ENCODE measurements at places on chromosomes 13 and 19.

DNA sequence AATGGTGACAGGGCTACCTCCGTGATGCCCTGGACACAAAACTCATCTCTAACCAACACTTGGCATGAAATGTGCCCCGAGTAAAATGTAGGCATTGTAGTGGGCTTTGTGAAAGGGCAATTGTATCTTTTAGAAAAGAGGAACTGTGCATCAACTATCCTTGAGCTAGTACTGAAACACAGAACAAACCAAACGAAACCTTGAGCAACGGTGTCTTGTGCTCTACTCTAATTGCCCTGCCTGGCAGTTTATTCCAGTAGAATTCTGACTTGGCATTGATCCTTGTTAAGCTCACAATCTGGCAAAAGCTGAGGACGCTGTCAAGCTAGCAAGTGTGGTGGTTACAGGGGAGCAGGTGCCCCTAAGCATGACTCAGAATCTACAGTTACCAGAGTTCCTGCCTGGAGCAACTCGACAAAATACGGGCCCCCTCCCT, 707.1 kb upstream of the SPRY2 start:
- no peak for DNase-seq

DNA sequence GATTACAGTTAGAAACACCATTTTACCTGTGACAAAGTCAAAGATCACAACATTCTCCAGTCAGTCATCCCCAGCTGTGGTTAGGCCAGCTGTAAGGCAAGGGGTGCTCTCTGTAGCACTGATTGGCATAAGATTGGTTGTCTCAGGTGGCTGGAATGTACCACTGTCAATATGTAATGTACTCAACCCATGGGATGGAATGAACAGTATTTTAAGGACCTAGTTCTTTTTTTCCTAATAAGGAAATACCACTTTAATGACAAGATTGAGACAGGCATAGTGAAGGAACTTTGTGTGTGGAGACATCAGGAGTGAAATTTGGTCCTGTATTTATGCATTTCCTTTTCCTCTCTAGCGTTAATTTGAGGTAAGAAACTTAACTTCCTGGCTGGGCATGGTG, 310.7 kb downstream of the ITGBL1 start:
- DNase-seq = no peak

- DNase-seq = no peak
Measured at GRCh38 chr13:28340272-28340793, 154.6 kb downstream of the FLT1 start.

DNA sequence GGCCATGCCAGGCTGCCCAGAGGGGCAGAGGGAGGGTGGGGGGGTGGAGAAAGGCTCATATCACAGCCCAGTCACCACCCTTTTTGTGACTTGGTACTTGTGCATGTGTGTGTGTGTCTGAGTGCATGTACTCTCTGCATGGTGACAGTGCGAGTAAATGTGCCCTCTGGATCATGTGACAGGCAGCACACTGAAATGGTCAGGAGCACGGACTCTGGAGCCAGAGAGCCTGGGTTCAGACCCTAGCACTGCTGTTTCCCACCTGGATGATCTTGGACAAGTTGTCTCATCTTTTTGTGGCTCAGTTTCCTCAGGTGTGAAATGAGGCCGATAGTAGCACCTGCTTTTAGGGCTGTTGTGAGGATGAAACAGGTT, 2.0 kb downstream of the CIC start:
- DNase-seq = no peak

GRCh38 chr19:53333066-53333462, 485 bp upstream of the ZNF845 start:
- no peak for DNase-seq

DNA sequence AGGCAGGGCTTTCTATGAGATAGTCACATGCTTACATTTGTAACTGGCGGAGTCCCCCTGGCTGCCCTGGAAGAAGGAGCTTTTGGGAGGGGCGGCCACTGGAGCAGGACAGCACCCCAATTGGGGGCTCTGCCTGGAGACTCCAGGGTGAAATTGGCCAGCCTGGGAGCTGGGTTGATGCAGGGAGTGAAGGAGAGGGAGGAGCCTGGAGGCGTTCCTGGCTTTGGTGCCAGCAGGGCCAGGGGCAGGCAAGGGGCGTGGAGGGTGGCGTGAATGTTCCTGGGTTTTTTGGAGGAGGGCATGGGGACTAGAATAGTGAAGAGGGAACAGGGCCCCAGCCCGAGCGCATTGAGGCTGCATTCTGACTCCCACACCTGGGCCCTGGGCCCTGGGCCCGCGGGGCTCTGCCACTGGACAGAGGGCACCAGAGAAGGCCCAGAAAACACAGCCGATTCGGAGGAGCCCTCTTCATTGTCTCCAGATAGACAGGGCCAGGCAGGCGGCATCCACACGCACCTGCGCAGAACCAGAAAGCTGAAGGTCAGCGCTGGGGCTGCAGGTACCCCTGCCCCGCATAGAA, 29.5 kb downstream of the COMP start:
- DNase-seq = no peak

DNA sequence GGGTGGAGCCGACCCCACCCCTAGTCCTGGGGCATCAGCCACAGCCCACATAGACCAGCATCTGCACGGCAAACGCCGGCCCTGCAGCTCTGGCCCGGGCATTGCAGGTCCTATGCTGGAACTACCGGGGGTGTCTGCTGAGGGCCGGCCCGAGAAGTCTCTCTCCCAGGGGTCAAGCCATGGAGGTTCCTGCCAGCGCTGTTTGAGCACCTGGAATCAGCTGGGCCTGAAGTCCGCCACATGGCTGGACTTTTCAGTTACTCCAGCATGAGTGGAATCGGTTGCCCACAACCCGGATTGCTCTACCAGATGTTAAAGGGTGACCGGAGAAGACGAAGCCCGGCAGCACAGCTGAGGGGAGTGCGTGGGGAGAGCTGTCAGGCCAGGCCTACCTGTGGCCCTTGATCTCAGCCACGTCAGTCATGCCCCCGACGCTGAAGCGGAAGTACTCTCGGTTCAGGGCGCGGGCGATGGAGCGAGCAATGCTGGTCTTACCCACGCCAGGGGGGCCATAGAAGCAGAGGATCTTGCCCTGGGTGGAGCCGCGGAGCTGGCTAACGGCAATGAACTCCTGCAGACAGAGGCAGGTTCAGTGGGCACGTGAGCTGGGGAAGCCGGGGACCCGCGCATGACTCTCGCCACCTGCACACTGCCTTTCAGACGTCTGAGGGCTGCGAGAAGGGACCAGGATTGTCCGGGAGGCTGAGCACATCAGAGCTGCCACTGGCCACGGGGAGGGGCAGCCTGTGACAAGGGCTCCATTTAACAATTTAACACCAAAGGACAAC, 8.7 kb downstream of the RPL36 start:
- DNase-seq = no peak

DNA sequence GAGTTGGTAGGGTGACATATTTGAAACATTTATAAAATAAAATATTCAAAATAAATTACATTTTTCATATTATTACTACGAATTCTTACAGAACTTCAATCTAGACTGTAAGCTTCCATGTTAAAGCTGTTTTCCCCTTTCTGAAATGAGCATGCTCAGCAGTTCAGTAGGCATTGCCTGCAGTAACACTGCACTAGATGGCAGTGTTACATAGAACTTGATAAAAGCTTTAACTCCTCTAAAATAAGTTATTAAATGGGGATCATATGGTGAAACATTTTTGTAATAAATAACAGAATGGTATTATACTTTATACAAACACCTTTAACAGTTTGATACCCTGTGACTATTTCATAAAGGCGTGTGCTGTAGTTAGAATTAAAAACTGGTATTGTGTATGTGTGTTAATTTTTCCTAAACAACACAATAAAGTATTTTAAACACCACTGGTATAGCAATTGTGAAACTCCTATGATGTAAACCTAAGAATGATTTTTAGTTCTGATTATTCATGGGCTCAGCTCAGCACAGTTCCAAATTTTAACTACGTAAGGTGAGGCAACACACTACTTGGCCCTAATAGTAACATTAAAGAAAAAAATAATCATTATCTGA, 11.6 kb upstream of the GPR18 start:
- no peak for DNase-seq

DNA sequence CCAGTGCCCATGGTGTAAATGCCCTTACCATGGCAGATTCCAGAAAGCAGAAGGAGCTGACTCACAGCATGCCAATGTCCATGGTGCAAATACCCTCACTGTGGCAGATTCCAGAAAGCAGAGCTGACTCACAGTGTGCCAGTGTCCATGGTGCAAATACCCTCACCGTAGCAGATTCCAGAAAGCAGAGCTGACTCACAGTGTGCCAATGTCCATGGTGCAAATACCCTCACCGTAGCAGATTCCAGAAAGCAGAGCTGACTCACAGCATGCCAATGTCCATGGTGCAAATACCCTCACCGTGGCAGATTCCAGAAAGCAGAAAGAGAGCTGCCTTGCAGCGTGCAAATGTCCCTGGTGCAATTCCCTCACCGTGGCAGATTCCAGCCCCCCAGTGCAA, 163.8 kb upstream of the SOX1 start:
- DNase-seq = no peak

DNA sequence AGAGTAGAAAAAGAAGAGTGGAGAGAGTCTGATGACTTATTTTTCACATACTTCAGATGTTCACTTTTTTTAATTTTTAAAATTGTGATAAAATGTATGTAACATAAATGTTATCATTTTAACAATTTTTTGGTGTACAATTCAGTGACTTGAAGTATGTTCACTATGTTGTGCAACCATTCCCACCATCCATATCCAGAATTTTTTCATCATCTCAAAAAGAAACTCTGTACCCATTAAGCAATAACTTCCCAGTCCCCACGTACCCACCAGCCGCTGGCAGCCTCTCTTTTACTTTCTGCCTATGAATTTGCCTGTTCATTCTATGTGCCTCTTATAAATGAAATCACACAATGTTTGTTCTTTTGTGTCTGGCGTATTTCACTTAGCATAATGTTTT, 43.3 kb downstream of the SKA3 start:
- no peak for DNase-seq

DNA sequence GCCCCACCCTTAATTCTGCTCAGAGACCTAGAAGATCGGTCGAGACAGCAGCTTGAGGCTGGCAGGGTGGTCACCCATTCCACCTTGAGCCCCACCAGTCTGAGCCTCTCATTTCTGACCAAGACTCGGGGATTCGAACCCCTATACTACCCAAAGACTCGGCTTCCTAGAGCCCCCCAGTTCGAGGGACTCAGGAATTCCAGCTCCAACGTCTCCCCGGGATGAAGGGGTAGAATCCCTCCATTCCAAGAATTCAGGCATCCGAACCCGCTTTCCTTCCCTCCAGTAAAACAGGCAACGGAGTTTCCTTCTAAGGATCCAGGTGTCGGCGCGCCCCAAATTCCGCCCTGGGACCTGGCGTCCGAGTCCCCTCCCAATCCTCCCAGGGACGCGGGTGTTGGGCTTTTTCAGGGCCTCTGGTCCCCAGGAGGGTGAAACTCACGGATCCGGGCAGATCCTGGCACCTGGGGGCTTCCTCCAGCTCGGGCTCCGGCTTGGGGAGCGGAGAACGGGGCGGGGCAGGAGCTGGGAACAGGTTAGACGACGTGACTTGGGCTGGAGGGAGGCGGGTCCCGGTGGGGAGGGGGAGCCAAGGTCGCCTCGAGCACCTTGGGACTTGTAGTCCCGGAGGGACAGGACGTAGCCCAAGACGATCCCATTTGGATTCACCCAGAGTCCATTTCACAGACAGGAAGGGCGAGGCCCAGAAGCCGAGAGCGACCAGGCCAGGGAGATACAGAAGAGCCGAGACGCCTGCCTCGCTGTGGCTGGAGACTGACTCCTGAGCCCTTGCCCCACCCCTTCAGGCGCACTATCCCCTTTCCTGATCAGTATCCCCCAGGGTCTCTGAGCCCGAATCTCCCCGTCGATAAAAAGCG, at the start of gene PPP1R13L:
Gene PPP1R13L, minus strand, starts transcription at position 513 of the 878 bp plus-strand sequence. CDS start 6,751 bp downstream, outside the sequence.
- DNase-seq = peak; percentile 57

- DNase-seq = no peak
Measured at GRCh38 chr19:11506101-11506555, 489 bp upstream of the ZNF653 start.

DNA sequence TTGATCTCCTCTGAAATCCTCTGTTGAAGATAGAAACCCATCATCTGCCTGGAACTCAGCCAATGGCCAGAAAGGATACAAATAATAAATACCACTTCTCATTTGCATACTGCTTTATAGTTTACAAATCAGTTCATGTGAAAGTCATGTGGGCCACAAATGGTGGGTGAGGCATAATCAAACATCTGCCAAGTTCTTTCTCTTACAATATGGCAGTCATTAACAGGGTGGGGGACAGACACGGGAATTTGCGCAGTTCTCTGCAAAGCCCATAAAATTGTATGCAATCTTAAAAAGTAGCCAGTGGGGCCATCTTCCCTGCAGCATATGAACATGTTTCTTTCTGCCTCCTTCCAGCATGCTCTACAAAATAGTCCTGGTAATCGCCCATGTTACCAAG, 59.6 kb downstream of the NUFIP1 start:
- DNase-seq = no peak

GRCh38 chr13:31452525-31452924, 252.8 kb downstream of the B3GLCT start:
- no peak for DNase-seq

DNA sequence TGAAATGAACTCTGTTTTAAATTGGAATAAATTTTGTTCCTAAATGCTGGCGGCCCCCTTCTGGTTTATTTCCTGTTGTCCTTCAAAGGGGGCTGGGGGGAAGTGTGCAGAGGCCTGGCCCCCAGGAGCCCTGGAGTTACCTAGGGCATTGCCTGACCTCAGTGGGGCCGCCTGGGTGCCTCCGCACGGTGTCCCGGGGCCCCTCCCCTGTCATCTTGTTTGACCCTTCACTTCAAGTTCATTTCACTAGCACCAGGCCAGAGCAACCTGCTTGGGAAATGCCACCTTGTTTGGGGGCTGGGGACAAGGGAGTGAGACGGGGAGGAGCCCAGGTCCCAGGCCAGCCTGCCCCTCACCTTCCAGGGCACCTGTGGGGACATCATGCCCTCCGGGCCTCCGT, 11.9 kb upstream of the GNA15 start:
- DNase-seq = no peak

- peak; percentile 87 for DNase-seq
Measured at GRCh38 chr19:58581227-58582141, 8.3 kb upstream of the MZF1 start.

Measured in stimulated activated CD4-positive, alpha-beta T cell treated with anti-CD3 and anti-CD28 coated beads, Interleukin-1b, Interleukin-23, amount 100 ng/mL, for 24 hours (primary cell).